ENCODE measurements at places on chromosomes 12 and 14.

DNA sequence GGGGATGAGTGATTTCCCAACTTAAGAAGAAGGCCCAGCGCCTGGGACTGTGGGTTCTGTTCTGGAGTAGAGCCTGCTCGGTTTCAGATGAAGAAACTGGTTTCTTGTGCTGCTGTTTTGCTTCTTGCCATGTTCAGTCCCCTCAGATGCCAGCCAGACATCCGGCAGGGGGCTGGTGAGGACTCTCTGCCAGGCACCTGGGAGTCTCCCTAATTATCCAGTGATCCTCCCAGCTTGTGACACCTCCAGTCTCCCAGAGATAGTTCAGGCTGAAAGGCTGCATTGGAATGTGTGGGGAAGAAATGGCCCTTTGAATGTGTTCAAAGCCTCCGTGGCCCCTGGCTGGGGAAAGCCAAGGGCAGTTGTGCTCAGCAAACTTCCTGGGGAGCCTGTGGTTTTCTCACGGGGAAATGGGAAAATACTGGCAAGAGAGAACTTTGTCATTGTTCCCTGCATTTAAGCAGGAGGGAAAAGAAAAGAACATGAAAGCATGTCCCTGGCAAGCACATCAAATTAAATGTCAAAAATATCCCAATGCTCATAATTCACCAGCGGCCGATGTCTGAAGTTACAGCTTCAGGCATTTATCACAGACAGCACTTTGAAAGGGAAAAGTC is 8.5 kb upstream of the SERPINA12 start:
- DNase-seq = no peak

DNA sequence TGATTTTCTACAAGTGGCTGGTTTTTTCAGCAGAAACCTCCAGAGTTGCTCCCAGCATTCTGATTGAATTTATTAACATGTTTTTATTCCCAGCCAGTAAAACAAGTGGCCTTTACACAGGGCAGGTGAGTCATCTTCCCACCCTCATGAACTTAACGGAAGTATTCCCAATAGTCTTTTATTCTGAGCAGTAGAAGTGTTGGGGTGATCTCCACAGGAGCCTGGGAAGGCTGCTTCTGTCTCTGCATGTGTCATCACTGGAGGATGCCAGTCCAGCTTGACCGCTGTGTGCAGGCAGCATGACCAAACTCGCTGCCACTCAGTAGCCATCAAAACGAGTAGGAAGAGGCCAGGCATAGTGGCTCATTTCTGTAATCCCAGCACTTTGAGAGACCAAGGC is 13.4 kb upstream of the DNAH10 start:
- DNase-seq = no peak

DNA sequence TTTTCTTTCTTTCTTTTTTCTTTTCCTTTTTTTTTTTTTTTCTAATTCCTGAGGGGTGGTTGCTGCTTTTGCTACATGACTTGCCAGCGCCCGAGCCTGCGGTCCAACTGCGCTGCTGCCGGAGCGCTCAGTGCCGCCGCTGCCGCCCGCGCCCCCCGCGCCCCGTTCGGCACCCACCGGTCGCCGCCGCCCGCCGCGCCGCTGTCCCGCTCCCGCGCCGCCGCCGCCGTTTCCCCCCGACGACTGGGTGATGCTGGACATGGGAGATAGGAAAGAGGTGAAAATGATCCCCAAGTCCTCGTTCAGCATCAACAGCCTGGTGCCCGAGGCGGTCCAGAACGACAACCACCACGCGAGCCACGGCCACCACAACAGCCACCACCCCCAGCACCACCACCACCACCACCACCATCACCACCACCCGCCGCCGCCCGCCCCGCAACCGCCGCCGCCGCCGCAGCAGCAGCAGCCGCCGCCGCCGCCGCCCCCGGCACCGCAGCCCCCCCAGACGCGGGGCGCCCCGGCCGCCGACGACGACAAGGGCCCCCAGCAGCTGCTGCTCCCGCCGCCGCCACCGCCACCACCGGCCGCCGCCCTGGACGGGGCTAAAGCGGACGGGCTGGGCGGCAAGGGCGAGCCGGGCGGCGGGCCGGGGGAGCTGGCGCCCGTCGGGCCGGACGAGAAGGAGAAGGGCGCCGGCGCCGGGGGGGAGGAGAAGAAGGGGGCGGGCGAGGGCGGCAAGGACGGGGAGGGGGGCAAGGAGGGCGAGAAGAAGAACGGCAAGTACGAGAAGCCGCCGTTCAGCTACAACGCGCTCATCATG is 654 bp downstream of the FOXG1 start:
- no peak for DNase-seq

GRCh38 chr12:117580718-117581062 is 219.3 kb upstream of the NOS1 start:
- DNase-seq = peak; percentile 68

DNA sequence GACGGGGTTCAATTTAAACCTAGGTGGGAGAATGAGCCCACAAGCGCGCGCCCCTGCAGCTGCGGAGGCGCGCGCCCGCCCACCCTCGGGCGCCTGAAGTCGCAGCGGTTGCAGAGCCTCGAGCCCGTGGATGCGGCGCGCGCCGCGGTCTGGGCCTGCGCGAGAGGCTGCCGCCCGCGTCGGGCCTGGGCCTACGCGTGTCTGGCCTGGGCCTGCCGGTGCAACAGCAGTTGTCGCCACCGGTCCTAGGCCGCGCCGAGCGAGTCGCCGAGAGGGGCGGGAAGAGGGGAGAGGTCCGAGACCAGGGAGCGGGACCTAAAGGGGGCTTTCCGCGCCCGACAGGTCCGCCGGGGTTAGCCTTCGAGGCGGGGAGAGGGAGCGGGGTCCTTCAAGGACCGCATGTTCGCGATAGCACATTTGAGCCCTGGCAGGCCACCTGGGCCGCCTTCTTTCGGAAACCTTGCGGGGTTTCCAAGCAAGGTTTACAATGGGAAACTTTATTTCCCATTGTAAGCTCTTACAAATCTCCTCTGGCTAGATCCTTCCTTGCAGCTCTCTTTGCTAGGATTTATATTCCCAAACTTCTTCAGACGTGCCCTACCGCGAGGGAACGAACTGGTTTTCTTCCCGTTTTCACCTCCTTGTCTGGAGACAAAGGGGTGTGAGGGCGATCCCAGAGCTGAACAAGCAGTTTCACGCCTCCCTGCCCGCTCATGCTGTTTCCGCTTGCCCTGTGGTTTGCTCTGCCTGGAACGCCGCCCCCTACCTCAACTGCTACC is 6.8 kb downstream of the SIX6 start:
- DNase-seq = no peak

GRCh38 chr12:78120866-78121560 is 290.3 kb downstream of the NAV3 start:
- DNase-seq = peak; percentile 37

- peak; percentile 80 for DNase-seq
Observed at GRCh38 chr12:1282670-1283315, 291.8 kb downstream of the ERC1 start.

DNA sequence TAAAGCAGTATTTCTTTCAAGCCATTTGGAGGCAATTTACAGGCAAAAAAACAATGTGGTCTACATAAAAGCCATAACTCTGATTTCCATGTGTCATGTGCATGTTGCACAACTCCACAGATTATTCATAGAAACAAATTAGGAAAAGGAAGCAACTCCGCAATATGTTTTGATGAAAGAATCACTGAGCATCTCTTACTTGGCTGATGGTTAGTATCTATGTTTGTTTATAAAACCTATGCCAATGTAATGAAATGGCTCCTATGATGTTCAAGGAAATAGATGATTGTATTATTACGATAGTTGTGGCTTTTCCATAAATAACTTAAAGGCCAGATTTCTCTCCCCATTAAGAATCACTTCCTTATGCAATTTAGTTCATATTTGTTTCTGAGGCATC is 373.7 kb downstream of the CCDC91 start:
- DNase-seq = no peak

DNA sequence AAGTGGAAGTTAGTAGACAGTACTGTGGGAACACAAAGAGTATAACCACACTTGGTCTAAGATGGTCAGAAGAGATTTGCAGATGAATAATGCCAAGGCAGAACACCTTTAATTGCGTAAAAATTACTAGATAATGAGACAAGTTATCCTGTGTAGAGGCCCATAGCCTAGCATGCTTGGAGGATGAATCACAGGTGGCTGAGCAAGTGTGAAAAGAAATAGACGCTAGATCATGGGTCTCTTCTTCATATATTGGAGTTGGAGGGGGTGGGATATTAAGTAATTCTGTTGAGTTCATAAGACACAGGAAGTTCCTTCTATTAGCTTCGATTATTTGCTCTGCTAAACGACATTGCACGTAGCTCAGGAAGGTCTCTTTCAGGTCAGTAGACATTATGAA is 454.3 kb upstream of the LMO3 start:
- DNase-seq = no peak

DNA sequence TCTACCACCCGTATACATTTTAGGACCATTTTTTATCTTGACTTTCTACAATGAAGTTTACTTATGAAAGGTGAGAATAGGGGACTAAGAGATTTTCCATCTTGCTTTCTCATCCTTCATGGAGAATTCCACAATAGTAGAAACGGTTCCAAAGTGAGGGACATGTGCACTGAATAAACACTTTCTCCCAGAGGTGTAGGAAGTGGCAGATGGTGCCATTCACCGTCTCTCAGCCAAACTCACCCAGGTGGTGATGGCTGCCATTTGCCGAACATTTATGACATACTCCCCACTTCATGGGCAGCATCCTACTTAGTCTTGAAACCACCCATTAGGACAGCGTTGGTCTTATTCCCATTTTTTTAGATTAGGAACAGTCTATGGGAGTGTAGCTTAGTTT is 540.5 kb downstream of the DIO2 start:
- DNase-seq = no peak

- DNase-seq = no peak
Observed at GRCh38 chr12:106976668-106977067, 10.3 kb downstream of the MTERF2 start.

DNA sequence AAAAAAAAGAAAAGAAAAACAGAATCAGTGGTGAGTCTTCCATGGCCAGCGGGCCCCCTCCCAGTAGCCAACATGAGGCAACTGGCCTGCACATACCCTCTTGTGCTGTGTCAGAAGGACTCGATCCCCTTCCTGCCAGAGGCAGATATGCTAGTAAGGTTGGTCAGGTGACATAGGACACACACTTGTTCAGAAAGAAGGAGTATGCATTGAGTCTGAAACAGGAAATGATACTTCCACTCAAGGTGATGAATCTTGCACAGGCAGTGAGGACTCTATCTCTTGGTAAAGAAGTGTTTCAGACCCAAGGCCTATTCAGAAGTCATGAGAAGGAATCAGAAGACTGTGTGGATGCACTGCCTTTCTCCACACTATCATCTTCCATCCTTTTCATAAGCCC is 269.7 kb upstream of the FAR2 start:
- DNase-seq = no peak

DNA sequence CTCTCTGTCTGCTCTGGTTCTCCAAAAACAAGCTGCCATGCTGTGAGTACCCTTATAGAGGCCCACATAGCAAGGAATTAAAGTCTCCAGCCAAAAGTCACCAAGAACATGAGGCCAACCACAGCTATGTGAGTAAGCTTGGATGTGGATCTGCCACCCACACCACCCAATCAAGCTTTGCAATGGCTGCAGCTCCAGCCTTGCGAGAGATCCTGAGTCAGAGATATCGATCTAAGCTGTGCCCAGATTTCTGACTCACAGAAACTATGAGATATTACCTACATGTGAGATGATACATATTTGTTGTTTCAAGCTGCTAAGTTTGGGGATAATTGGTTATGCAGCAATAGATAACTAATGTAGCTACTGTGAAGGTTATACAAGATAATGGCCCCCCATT is 15.5 kb upstream of the TMEM233 start:
- DNase-seq = no peak

DNA sequence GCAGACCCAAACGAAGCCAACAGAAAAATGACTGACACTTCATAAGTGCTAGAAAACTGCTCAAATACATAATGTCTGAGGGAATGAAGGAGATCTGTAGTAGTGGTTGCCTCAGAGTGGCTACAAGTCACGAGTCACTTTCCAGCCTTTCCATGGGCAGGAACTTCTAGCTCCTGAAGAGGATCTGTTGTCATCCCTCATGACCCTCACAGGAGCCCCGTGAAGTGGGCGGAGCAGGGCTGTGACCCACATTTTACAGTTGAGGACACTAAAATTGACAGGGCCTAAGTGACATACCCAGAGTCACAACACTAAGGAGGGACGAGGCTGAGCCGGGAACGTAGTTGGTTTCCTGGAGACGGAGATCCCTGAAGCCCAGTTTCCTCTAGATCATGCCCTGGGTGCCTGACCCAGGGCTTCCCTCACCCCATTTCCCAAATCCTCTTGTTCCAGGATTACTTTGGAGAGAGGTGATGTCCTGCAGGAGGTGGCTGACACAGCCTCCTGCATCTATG is 45.8 kb upstream of the P2RX7 start:
- DNase-seq = no peak

DNA sequence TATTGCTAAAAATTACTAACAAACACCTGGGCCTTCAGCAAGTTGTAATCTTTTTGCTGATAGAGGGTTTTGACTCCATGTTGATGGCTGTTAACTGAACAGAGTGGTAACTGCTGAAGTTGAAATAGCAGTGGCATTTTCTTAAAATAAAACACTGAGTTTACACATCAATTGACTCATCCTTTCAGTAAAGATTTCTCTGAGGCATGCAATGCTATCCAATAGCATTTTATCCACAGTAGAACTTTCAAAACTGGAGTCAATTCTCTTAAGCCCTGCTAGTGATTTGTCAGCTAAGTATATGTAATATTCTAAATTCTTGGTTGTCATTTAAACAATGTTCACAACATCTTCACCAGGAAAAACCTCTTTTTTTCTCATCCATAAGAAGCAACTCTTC is 59.5 kb downstream of the CMAS start:
- no peak for DNase-seq

DNA sequence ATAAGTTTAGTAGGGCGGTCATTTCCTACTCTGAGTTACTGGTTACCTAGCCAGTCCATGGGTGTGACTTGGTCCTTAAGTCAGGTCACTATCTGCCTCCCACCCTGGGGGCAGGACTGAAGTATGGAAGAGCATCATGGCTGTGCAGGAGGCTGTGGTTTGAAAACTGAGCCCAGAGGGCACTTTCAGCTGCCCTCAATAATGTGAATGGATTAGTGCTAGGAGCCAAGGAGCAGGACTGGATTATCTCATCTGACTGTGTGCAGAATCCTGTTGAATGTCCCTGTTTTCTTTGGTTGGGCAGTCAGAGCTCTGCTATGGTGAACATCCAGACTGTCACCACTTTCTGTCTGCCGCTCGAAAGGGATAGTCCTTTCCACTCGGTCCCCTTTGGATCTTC is 1.6 kb downstream of the ATXN7L3B start:
- DNase-seq = no peak

GRCh38 chr14:85416771-85417170 is 113.2 kb upstream of the FLRT2 start:
- peak; percentile 62 for DNase-seq

Measured in A673 (cell line).